Urothelium cell line (cell line): ENCODE measurements at places on chromosomes 3 and 15.

DNA sequence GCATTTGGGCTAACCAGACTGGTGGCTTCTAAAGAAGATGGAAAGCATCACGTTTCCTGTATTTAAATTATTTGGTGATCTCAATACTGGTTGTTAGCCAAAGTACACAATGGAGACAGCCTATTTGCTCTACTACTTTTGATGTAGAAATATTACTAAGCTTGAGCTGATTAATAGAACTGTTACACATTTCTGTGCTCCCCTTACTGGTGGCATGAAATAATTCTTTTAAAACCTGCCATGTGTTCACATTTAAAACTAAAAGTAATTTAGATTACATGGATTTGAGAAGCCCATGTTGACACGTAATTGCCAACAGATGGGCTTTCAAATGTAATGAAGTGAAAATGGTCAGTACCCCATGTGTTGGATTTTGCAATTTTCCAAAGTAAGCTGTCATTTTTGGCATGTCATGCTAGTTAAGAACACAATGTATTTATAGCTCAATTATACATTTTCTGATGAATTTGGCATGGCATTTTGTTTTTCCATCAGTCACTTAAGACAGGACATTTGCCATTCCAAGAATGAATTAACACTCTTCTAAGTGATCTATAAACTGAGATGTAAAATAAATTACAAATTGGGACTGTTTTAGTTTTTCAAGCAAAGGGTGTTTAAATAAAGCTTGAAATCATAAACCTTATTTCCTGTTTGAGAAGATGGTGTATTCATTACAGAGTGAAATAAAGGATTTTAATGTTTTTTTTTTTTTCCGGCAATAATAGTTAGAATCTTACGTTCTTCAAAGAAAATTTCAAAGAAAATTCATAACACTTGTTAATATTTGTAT is 10.8 kb upstream of the RARRES1 start:
- no peak for DNase-seq

DNA sequence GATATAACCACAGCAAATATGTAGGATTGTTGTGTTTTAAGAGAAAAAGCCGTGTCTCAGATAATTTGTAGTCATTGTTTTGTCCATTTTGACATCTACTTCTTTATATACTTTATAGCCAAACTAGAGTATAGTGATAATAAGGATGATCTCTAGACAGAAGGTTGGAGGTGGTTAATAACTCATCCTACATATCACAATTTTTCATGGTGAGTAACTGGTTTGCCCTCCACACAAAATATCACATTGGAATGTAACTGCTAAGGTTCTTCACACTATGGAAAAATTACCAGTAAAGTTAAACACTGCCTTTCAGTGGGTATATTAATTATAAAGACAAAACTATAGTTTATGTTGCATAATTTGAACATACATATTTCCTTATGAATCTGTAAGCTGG is 380.7 kb downstream of the LPP start:
- no peak for DNase-seq

GRCh38 chr15:52368402-52368801 is 72.8 kb upstream of the MYO5C start:
- no peak for DNase-seq

- no peak for DNase-seq
Observed at GRCh38 chr3:146569314-146569713, 24.9 kb upstream of the PLSCR1 start.
